Keratinocyte (primary cell): ENCODE measurements at places on chromosomes 2 and 18. TPM values are rescaled to one million over a fixed set of nuclear protein-coding genes. Genes with fewer than 3 reads are reported as not detected.

Gene UGT1A5
- polyA plus RNA-seq, result 0.51 to 2.2 TPM (median 1.3 TPM) in 3 replicates

Gene SCYGR4
- polyA plus RNA-seq, result not detected in 3 replicates

Gene REG1B
- not detected in 3 replicates for polyA plus RNA-seq

Gene RTP5
- polyA plus RNA-seq, result not detected in 3 replicates

Gene IWS1
- 34.8 to 52.0 TPM (median 50.3 TPM) in 3 replicates for polyA plus RNA-seq

Gene FAM124B
- polyA plus RNA-seq, result 0.03 to 0.04 TPM (median 0.03 TPM) in 3 replicates

Gene NPPC
- not detected in 3 replicates for polyA plus RNA-seq

Gene GKN1
- polyA plus RNA-seq, result 0.15 to 0.75 TPM (median 0.49 TPM) in 3 replicates

Gene ELAC1
- polyA plus RNA-seq, result 5.9 to 8.3 TPM (median 6.1 TPM) in 3 replicates

Gene TUBB8B
- 0.25 to 0.49 TPM (median 0.30 TPM) in 3 replicates for polyA plus RNA-seq

Gene CXCR1
- 12.7 to 23.5 TPM (median 14.5 TPM) in 3 replicates for polyA plus RNA-seq

Gene CAPN14
- polyA plus RNA-seq, result 0.57 to 2.2 TPM (median 1.1 TPM) in 3 replicates

Gene SCN7A
- not detected in 3 replicates for polyA plus RNA-seq

Gene ANTXR1
- polyA plus RNA-seq, result 12.8 to 35.9 TPM (median 20.4 TPM) in 3 replicates

Gene PDCD1
- polyA plus RNA-seq, result not detected in 3 replicates

Gene TOGARAM2
- polyA plus RNA-seq, result 0.10 to 0.15 TPM in 2 of 3 replicates, not detected in the other

Gene ABHD1
- not detected in 3 replicates for polyA plus RNA-seq

Gene IDH1
- polyA plus RNA-seq, result 96.3 to 160 TPM (median 116 TPM) in 3 replicates

Gene CKAP2L
- 1.2 to 10.9 TPM (median 9.3 TPM) in 3 replicates for polyA plus RNA-seq

Gene CROCC2
- not detected in 3 replicates for polyA plus RNA-seq

Gene NFATC1
- polyA plus RNA-seq, result 0.27 to 1.4 TPM (median 0.77 TPM) in 3 replicates

Gene ANKRD44
- polyA plus RNA-seq, result 0.17 to 0.35 TPM (median 0.25 TPM) in 3 replicates

Gene NUP35
- polyA plus RNA-seq, result 13.9 to 22.6 TPM (median 15.4 TPM) in 3 replicates

Gene NT5C1B
- not detected in 3 replicates for polyA plus RNA-seq

Gene TACR1
- polyA plus RNA-seq, result not detected in 3 replicates

Gene C2orf81
- 0.58 to 1.5 TPM (median 0.89 TPM) in 3 replicates for polyA plus RNA-seq

Gene LAPTM4A
- polyA plus RNA-seq, result 254 to 509 TPM (median 460 TPM) in 3 replicates

Gene CCDC85A
- 0.01 to 0.03 TPM in 2 of 3 replicates, not detected in the other for polyA plus RNA-seq

Gene C2orf72
- 0.05 to 0.09 TPM in 2 of 3 replicates, not detected in the other for polyA plus RNA-seq

Gene MATN3
- polyA plus RNA-seq, result 0.81 to 2.4 TPM (median 1.4 TPM) in 3 replicates
